ENCODE measurements at places on chromosomes 13 and 19. TPM values are rescaled to one million over a fixed set of nuclear protein-coding genes. Genes with fewer than 3 reads are reported as not detected.

GRCh38 chr13:80716610-80717081, 375.7 kb upstream of the SPRY2 start:
- ATAC-seq, result no peak

DNA sequence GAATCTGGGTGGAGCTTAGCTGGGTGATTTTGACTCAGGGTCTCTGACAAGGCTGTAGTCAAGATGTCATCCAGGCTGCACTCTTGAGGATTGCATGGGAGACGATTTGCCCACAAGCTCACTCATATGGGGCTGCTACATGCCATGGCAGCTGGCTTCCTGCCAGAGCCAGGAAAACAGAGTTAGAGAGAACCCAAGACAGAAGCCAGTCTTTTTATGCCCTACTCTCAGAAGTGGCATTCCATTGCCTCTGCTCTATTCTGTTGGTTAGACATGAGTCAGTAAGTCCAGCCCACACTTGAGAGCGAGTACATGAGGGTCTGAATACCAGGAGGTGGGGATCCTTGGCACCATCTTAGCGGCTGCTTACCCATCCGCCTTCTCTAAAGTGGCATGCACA, 9.5 kb downstream of the POLR1D start:
- no peak for ATAC-seq

PRSS57 gene
- total RNA-seq, result not detected

SERTM1 gene
- total RNA-seq, result 0.13 TPM

- no peak for ATAC-seq
Measured at GRCh38 chr13:60411983-60412382, 15.0 kb downstream of the TDRD3 start.

GRCh38 chr13:95403349-95404140, 102.3 kb upstream of the ABCC4 start:
- no peak for ATAC-seq

GRCh38 chr13:88104576-88104975, 433.4 kb downstream of the SLITRK5 start:
- ATAC-seq, result no peak

DNA sequence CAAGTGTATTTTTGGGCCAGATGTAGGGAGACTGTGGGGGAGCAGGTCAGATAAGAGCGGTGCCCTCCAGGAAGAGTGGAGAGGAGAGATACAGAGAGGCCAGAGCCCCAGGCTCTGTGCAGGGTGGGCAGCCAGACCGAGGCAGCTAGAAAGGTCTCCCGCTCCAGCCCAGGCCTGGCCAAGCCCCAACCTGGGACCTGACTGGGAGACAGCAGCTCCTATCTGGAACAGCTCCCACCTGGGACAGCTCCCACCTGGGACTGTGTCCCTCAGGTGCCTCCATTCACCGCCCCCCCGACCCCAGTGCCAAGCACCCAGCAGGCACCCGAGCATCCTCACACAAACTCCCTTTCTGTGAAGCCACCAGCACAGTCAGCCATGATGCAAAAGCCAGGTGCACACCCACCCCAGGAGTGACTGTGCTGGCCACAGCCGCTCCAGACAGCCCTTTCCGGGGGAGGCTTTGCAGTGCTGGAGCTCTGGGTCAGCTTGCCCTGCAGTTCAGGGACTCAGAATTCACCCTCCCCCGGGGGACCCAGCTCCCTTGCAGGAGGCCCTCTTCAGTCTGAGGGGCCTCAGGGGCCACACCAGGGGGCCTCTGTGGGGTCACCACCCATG, 2.1 kb upstream of the GRTP1 start:
- no peak for ATAC-seq

DNA sequence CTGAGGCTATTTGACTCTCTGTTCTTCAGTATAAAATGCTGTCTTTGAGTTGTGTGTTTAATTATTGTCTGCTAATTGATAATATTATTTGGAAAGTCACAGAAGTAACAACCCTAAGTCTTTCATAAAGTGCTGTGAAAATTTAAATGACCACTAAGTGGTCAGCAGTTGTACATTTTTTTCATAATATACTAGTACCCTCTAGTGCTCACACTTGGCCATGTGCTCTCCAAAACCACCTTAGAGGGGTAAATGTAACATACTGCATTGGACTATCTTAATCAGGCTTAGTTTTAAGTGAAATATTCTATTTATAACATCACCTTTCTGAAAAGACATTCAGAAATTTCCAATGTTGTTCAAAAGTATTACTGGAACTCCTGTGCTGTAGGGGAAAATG, 745.3 kb downstream of the GPC5 start:
- ATAC-seq, result no peak

DNA sequence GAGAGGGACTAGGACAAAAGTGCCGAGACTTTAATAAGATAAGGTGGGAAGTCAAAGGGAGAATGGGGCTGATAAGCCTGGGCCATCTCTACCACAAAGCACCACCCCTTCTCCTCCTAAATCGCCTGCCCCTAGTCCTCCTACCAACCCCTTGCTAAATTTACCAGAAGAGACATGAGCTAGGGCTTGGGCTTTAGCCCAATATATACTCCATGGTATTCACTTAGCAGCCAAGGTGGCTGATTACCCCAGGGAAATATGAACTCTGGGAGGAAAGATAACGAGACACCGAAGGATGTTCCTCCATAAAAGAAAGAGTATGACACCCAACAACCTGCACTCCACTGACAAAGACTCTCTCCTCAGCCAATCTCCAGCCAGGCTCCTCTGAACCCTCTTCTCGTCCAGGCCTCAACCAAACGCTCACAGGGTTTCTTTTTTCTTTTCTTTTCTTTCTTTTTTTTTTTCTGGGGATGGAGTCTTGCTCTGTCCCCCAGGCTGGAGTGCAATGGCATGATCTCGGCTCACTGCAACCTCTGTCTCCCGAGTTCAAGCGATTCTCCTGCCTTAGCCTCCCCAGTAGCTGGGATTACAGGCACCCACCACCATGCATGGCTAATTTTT, 610.2 kb downstream of the UQCRFS1 start:
- no peak for ATAC-seq

NLRP5 gene
- not detected for total RNA-seq

DNA sequence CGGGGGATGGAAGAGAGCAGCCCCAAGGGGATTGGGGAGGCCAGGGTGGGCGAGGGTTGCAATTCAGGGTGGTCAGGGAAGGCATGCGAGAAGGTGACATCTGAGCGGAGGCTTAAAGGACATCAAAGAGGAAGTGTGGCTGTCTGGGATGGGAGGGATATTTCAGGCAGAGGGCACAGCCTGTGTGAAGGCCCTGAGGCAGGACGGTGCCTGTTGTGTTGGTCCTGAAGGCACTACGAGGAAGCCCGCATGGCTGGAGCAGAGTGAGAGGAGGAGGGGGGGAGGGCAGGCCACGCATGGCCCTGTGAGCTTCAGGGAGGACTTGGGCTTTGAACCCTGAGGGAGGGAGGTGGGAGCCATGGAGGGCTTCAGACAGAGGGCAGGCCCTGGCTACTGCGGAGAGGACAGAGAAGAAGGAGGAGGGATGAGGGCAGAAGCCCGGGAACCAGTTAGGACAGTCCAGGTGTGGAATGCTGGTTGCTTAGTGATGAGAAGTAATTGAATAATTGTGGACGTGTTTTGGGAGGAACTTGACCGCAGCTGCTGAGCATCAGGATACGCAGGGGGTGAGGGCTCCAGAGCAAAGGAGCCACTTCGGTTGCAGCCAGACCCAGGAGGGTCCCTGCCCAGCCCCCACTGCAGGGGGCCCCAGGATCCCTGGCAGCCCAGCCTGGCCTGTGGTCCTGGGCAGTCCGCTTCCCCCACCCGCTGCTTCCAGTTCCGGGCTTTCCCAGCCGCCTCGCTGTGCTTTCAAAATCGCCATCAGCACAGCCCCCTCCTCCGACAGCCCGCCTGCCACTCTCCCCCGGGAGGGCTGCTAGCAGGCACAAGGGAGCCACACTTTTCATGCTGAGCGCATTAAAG, 6.2 kb downstream of the TLE6 start:
- peak; percentile 65 for ATAC-seq

PSG3 gene
- not detected for total RNA-seq

- no peak for ATAC-seq
Measured at GRCh38 chr19:57803265-57803593, 11.5 kb downstream of the ZNF552 start.

ZNF524 gene
- 33.5 TPM for total RNA-seq

GRCh38 chr13:29434217-29434945, 161.1 kb downstream of the SLC7A1 start:
- no peak for ATAC-seq

TTC9B gene
- not detected for total RNA-seq

Data from gastroesophageal sphincter (tissue), 4 donors.